Naive thymus-derived CD4-positive, alpha-beta T cell (primary cell): ENCODE measurements at places on chromosomes 6 and 20. TPM values are rescaled to one million over a fixed set of nuclear protein-coding genes. Genes with fewer than 3 reads are reported as not detected.

GRCh38 chr20:57451795-57452661 is 60.8 kb downstream of the RBM38 start:
- no peaks in the 10 kb centered on the region for H3K27me3 ChIP-seq
- DNase-seq, result no peak
- H3K4me1 ChIP-seq, result peaks cover 16% of the 10 kb centered on the region
- H3K27ac ChIP-seq, result no peak overlapping the region

- H3K27me3 ChIP-seq, result peaks cover 3% of the 10 kb centered on the region
- no peaks in the 10 kb centered on the region for H3K36me3 ChIP-seq
- no peak for DNase-seq
- H3K4me3 ChIP-seq, result no peak overlapping the region
- no peak overlapping the region for H3K27ac ChIP-seq
- H3K4me1 ChIP-seq, result no peaks in the 10 kb centered on the region
These were observed 11.8 kb upstream of the CCN5 start for GRCh38 chr20:44703183-44703925.

- H3K27ac ChIP-seq, result no peak overlapping the region
- no peaks in the 10 kb centered on the region for H3K27me3 ChIP-seq
- no peak for DNase-seq
- H3K4me3 ChIP-seq, result no peak overlapping the region
These were observed 107.1 kb upstream of the TSHZ2 start for GRCh38 chr20:52864916-52865605.

- H3K27ac ChIP-seq, result no peak overlapping the region
- H3K27me3 ChIP-seq, result no peaks in the 10 kb centered on the region
- no peaks in the 10 kb centered on the region for H3K4me1 ChIP-seq
These were observed 11.8 kb downstream of the ZBTB24 start for GRCh38 chr6:109471105-109471810.

The SIRPD gene
- total RNA-seq, result 1.9 TPM

The GSTA4 gene
- total RNA-seq, result 0.34 TPM

The BTN1A1 gene
- total RNA-seq, result not detected

The GJA1 gene
- total RNA-seq, result not detected
